ENCODE measurements at places on chromosomes 2 and 18. TPM values are rescaled to one million over a fixed set of nuclear protein-coding genes. Genes with fewer than 3 reads are reported as not detected.

The SERPINB11 gene
- total RNA-seq, result not detected

The CNRIP1 gene
- 2.4 TPM for total RNA-seq

The RESP18 gene
- not detected for total RNA-seq

The AQP12B gene
- not detected for total RNA-seq

The PROC gene
- total RNA-seq, result not detected

The SIX3 gene
- not detected for total RNA-seq

The LONRF2 gene
- not detected for total RNA-seq

The SCN1A gene
- total RNA-seq, result not detected

The NR4A2 gene
- 2.6 TPM for total RNA-seq

DNA sequence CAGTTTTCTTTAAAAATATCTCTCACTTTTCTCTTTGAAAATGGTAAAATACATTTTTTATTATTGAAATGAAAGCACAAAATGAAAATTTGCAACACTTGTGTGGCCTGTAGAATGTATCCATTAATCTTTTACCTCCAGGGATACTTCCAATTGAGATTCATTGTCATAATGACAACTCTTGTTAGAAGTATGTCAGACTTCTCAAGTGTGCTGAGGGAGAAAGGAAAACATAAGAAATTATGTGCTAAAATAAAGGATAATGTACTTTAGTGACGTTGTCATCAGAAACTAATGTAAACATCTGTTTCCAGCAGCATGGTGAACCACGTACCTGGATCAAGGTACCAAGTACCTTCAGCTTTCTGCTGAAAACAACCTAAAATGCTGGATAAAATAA lies 195.8 kb upstream of the STON1 start:
- H3K36me3 ChIP-seq, result no peaks in the 10 kb centered on the region
- no peak overlapping the region for H3K4me3 ChIP-seq
- H3K4me1 ChIP-seq, result peaks cover 4% of the 10 kb centered on the region
- no peaks in the 10 kb centered on the region for H3K27me3 ChIP-seq

GRCh38 chr18:54672109-54672508 lies 81.1 kb downstream of the DYNAP start:
- no peak for DNase-seq
- H3K27ac ChIP-seq, result no peak overlapping the region
- H3K4me3 ChIP-seq, result no peak overlapping the region
- H3K4me1 ChIP-seq, result no peaks in the 10 kb centered on the region
- no peaks in the 10 kb centered on the region for H3K36me3 ChIP-seq

DNA sequence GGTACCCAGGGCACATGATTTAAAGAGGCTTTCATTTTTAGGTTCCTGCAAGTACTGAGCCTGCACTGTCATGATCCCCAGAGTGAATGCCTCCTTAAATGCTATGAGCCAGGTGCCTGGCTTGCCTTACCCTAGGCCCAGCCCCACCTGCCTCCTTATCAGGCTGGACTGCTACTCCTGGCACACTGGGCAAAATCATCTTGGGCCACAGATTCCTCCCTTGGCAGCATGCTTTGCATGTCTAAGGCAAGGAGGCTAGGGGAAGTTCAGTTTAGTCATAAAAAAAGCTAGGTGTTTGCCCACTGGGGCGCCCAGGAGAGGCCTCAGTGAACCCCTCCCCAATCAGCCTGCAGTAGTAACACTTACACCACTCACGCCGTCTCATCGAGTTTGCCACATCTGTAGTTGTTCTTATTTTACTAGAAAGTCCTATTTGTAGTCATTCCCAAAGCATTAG lies 45.1 kb downstream of the LBH start:
- no peak overlapping the region for H3K27ac ChIP-seq
- no peak for DNase-seq
- H3K4me1 ChIP-seq, result peaks cover 24% of the 10 kb centered on the region
- H3K4me3 ChIP-seq, result no peak overlapping the region
- H3K36me3 ChIP-seq, result no peaks in the 10 kb centered on the region

DNA sequence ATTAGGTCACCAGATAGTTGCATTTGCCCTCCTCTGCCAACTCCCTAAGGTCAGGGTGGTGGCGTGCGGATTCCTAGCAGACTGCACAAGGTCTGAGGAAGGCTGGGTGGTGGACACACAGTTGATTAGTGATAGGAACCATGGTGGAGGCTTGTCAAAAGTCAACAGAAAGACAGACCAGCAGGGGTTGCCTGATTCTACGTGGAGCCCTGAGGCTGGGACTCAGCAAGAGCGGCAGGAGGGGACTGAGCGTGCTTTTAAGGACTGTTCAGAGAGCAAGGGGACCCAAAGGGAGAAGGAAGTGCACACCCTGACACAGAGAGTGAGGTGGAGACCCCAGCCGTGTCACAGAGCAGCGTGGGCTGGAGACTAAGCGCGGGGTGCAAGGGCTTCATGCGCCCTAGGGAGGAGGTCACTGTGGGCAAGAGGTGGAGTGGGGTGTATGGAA lies 513.2 kb downstream of the RNF144A start:
- H3K4me1 ChIP-seq, result no peaks in the 10 kb centered on the region
- H3K36me3 ChIP-seq, result no peaks in the 10 kb centered on the region
- H3K27ac ChIP-seq, result no peak overlapping the region
- DNase-seq, result no peak
- H3K4me3 ChIP-seq, result no peak overlapping the region

DNA sequence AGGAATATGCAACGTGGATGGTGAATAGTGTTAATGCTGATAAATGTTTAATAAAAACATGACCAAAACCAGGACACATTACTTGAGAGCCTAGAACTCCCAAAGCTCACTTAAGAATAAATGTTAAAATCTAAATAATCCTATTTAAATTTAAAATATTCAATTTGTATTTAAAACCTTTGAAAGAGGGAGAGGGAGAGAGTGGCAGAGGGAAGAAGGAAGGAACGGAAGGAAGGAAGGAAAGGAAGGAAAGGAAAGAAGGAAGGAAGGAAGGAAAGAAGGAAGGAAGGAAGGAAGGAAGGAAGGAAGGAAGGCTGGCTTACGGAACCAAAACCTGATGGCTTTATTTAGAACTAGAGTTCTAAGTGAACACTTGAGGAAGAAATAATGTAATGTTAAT lies 324.1 kb upstream of the SYT4 start:
- no peaks in the 10 kb centered on the region for H3K4me1 ChIP-seq
- DNase-seq, result no peak
- no peak overlapping the region for H3K4me3 ChIP-seq
- peaks cover 59% of the 10 kb centered on the region for H3K27me3 ChIP-seq
- H3K27ac ChIP-seq, result no peak overlapping the region

DNA sequence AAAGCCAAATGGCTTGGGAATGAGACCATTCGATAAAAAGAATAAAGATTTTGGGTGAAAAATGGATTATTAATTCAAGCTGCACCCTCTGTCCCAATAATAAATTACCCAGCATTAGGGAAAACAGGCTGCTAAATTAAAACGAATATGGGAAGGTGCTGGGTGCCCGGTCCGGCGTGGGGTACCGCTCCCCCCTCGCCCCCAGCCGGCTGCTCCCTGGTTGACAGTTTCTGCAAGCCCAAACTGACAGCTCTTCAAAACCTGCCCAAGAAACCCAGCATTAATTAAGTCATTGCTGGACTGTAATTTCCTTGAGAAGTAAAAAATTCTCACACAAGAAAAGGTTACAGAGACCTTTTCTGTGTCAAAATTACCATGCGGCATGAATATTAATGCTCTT lies 98.6 kb downstream of the PTGR3 start:
- H3K4me1 ChIP-seq, result no peaks in the 10 kb centered on the region
- H3K36me3 ChIP-seq, result no peaks in the 10 kb centered on the region
- DNase-seq, result no peak
- no peak overlapping the region for H3K4me3 ChIP-seq

DNA sequence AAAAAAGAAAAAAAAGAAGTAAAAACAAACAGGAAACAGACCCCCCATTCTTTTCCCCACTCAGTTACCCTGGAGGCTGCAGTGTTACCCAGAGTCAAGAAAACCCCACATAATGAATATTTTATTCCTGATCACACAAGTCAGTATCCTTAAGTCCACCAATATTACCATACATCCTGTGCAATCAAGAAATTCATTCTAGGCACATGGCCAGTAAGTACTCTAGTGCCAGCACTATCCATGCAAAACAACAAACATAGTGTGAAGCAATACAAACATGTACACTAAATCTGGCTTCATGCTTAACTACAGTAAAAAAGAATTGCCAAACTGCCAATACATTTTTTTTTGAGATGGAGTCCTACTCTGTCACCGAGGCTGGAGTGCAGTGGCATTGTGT lies 111.6 kb downstream of the FAM168B start:
- no peaks in the 10 kb centered on the region for H3K36me3 ChIP-seq
- no peak overlapping the region for H3K27ac ChIP-seq
- no peak overlapping the region for H3K4me3 ChIP-seq

DNA sequence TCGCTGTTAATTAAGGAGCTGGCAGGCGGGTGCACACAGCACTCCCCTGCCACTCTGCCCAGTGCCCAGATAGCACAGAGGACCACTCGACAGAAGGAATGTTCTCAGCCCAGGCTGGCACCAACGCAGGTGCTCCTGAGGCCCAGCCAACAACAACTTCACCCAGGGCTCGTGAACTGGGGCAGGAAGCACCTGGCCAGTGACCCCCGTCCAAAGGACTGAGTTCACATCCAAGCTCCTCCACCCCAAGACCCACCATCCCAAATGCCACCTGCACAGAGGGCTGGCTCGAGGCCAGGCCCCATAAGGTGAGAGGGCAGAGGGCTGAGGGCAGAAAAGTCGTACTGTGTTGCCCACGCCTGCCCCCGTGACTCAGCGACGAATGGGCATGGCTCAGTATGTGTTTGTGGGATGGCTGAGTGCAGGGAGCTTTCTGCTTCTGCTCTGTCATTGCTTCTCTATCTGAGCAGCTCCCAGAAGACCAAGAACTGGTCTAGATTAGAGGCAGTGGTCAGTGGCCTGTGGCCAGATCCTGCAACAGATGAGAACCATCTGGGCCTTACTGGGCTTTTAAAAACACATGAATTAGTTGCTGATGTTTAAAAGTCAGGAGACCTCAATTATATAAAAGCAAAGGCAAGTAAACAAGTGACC lies 68.4 kb downstream of the POLR1A start:
- no peak for DNase-seq
- H3K27ac ChIP-seq, result peak overlapping the region; percentile 57
- peaks cover 5% of the 10 kb centered on the region for H3K4me1 ChIP-seq
- H3K27me3 ChIP-seq, result no peaks in the 10 kb centered on the region

GRCh38 chr2:26758790-26759321 lies 5.2 kb upstream of the SLC35F6 start:
- peaks cover 17% of the 10 kb centered on the region for H3K4me1 ChIP-seq
- H3K4me3 ChIP-seq, result no peak overlapping the region
- H3K36me3 ChIP-seq, result no peaks in the 10 kb centered on the region
- no peak for DNase-seq

GRCh38 chr2:36193680-36194079 lies 161.9 kb upstream of the CRIM1 start:
- no peak for DNase-seq
- no peaks in the 10 kb centered on the region for H3K36me3 ChIP-seq
- H3K27ac ChIP-seq, result no peak overlapping the region
- H3K4me1 ChIP-seq, result no peaks in the 10 kb centered on the region
- H3K4me3 ChIP-seq, result no peak overlapping the region
- peaks cover 57% of the 10 kb centered on the region for H3K27me3 ChIP-seq

DNA sequence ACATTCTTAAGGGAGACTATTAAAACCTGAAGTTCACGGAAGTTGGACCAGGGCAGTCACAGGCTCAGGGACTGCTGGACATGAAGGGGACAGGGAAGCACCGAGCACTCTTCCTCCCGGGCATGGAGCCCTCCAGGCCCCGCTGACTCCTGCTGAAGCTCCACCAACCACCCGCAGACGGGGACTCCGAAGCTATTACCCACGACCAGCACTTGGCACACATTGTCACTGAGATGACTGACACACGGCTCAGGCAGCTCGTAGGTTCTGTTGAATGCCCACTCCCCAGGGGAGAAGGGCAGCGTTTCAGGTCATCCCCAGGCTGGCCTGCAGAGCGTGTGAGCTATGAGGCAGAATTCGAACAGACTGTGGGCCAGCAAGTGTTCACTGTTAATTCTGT lies 234.8 kb downstream of the NDUFA10 start:
- DNase-seq, result no peak
- no peaks in the 10 kb centered on the region for H3K36me3 ChIP-seq
- no peaks in the 10 kb centered on the region for H3K4me1 ChIP-seq
- no peak overlapping the region for H3K4me3 ChIP-seq
- H3K27me3 ChIP-seq, result peaks cover 70% of the 10 kb centered on the region

GRCh38 chr2:218999021-218999880 lies 6.0 kb upstream of the CRYBA2 start:
- no peak for DNase-seq
- peaks cover 28% of the 10 kb centered on the region for H3K27me3 ChIP-seq
- H3K36me3 ChIP-seq, result no peaks in the 10 kb centered on the region
- peaks cover 15% of the 10 kb centered on the region for H3K4me1 ChIP-seq
- H3K27ac ChIP-seq, result no peak overlapping the region

GRCh38 chr2:152910970-152911369 lies 192.6 kb downstream of the ARL6IP6 start:
- H3K36me3 ChIP-seq, result no peaks in the 10 kb centered on the region
- DNase-seq, result no peak
- no peak overlapping the region for H3K27ac ChIP-seq
- no peaks in the 10 kb centered on the region for H3K4me1 ChIP-seq

DNA sequence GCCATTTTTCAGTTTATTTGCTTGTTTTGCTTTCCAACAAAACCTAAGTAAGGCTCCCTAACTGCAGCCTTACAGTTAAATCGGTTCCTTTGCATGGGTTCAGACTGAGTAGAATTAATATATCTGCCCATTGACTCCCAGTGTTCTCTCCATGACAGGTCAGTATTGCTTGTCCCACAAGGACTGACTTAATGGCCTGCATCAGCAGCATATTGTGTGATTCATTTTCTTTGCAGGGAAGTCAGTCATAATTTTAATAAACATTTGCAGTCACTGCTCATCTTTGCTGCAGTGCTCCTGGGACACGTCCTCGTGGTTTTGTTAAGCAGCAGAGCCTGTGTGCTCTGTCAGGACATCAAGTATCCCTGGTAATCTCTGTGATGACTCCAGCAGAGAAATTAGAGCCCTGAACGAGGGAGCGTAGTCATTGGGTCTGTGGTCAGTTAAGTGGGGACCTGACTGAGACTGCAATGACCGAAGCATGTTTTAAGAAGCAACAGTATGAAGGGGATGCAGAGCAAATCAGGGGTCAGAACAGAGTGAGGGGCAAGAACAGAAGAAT lies 93.3 kb downstream of the CDH20 start:
- H3K27me3 ChIP-seq, result no peaks in the 10 kb centered on the region
- H3K27ac ChIP-seq, result no peak overlapping the region
- H3K4me1 ChIP-seq, result no peaks in the 10 kb centered on the region
- no peak for DNase-seq
- no peak overlapping the region for H3K4me3 ChIP-seq

DNA sequence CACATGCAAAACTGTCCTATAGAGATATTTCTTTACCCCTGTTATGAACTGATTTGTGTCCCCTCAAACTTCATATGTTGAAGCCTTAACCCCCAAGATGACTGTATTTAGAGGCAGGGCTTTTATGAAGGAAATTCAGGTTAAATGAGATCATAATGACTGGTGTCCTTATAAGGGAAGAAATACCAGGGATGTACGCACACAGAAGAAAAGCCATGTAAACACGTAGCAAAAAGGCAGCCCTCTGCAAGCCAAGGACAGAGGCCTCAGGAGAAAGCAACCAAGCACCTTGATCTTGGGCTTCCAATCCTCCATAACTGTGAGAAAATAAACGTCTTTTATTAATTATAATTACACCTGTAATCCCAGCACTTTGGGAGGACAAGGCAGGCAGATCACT lies 101.3 kb upstream of the NDUFV2 start:
- no peaks in the 10 kb centered on the region for H3K27me3 ChIP-seq
- no peak overlapping the region for H3K27ac ChIP-seq
- no peaks in the 10 kb centered on the region for H3K36me3 ChIP-seq
- H3K4me1 ChIP-seq, result peaks cover 16% of the 10 kb centered on the region
- no peak for DNase-seq
